Left lung (tissue), 14 donors: ENCODE measurements at places on chromosomes 5 and 9. TPM values are rescaled to one million over a fixed set of nuclear protein-coding genes. Genes with fewer than 3 reads are reported as not detected.

DNA sequence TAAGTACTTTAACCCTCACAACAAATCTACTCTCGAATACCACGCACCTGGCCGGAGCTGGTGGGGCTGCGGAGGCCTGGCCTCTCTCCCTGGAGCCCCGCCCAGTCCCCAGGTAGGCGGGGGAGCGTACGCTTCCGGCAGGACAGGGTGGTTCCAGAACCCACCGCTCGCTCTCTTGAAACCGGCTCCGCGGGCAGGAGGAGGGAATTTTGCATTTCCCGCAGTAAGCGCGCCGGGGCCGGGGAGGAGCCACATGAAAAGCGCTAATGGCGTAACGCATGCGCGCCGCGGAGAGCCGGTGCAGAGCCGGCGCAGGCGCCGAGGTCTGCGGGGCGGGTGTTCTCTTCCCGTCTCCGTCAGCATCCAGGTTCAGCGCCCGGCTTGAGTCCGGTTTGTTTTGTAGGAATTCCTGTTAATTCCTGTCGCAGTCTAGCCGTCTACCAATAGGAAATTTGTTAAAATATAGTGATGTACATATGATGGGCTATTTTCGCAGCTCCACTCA lies 20.8 kb downstream of the CAVIN4 start:
- no peaks in the 10 kb centered on the region for H3K27me3 ChIP-seq
- peak; percentile 89 for DNase-seq
- no peaks in the 10 kb centered on the region for H3K36me3 ChIP-seq
- peak overlapping the region; percentile 44 for H3K4me3 ChIP-seq

Gene PCDHA11
- total RNA-seq, result 1.5 TPM

- no peaks in the 10 kb centered on the region for H3K27me3 ChIP-seq
- H3K4me1 ChIP-seq, result no peaks in the 10 kb centered on the region
- DNase-seq, result no peak
- no peak overlapping the region for H3K4me3 ChIP-seq
- H3K27ac ChIP-seq, result no peak overlapping the region
- no peaks in the 10 kb centered on the region for H3K36me3 ChIP-seq
Observed at GRCh38 chr9:99852617-99853016, 30.9 kb downstream of the NR4A3 start.

DNA sequence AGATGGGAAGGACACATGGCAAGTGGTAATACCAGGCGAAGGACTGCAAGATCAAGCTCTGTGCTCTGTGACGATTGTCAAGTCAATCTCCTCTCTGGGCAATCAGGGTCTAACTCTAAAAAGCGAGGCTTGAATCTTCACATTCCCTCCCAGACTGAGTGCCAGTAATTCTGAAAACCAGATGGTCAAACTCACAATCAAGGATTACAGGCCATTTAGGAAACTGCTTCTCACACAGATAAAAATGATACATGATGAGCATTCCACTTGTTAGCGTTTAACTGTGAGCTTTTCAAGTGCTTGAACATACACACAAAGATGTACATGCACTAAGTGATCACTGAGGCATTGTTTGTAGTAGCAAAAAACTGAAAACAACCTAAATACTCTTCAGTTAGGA lies 210.1 kb downstream of the TRIM32 start:
- DNase-seq, result no peak
- no peaks in the 10 kb centered on the region for H3K36me3 ChIP-seq
- no peak overlapping the region for H3K4me3 ChIP-seq
- no peaks in the 10 kb centered on the region for H3K4me1 ChIP-seq
- no peaks in the 10 kb centered on the region for H3K27me3 ChIP-seq
- H3K27ac ChIP-seq, result no peak overlapping the region

DNA sequence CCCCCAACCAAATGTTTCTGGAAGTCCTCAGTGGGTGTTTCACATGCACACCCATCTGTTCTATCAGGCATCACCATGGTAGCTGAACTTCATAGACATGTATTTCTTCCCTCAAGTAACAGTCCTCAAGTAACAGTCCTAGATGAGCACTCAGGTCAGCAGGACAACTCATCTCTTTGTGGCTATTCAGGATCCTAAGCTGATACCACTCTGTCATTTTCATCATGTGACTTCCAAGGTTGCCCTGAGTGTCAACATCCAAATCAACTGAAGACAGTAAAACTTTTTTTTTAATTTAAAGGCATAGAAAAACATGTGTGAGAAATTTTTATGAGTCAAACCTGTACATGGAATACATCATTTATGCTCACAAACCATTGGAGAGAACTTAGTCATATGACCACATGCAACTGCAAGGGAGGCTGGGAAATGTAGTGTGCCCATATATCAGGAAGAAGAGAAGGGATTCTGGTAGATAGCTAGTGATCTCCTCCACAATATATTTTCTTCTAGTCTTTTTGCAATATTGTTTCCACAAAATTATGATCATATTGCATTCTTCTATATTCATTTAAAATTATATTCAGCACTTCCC lies 64.2 kb upstream of the FST start:
- H3K4me1 ChIP-seq, result no peaks in the 10 kb centered on the region
- no peak for DNase-seq
- no peak overlapping the region for H3K4me3 ChIP-seq
- no peak overlapping the region for H3K27ac ChIP-seq

GRCh38 chr5:119852140-119852539 lies 222.8 kb downstream of the FAM170A start:
- H3K27me3 ChIP-seq, result no peaks in the 10 kb centered on the region
- no peak overlapping the region for H3K27ac ChIP-seq
- H3K4me3 ChIP-seq, result no peak overlapping the region
- no peaks in the 10 kb centered on the region for H3K4me1 ChIP-seq
- H3K36me3 ChIP-seq, result no peaks in the 10 kb centered on the region

DNA sequence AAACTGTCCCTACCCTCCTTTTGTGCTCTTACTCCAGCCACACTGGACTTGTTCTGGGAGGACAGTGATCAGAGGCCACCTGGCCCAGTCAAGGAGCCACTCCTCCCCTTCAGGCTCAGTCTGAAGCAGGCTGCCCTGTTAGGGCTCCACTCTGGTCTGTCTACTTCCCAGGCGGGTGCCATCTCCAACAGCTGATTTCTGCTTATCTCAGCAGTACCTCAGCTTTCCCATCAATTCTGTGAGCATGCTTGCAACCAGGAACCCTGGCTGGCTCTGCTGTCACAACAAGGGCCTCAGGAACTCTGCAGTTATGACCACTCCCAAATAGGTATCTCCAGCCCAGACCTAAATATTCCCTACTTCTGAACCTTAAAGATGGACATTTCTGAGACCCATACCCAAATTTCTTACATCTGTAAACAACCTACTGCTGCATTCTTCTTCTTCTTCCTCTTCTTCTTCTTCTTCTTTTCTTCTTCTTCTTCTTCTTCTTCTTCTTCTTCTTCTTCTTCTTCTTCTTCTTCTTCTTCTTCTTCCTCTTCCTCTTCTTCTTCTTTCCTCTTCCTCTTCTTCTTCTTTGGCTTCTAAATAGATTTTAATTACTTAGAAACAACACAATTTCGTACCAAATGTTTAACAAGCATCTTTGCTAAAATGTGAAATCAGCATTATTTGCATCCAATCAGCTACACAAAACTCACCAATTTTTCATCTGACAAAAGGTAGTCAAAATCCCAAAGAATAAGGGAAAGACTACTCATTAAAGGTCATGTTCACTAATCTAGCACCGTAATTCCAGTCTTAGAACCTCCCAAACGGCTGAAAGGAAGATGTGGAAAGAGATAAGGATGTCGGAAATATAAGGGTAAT lies 13.6 kb upstream of the SLC22A4 start:
- H3K27me3 ChIP-seq, result no peaks in the 10 kb centered on the region
- no peak for DNase-seq
- H3K4me3 ChIP-seq, result no peak overlapping the region
- H3K27ac ChIP-seq, result peak overlapping the region; percentile 38
- H3K4me1 ChIP-seq, result no peaks in the 10 kb centered on the region
- no peaks in the 10 kb centered on the region for H3K36me3 ChIP-seq
